ENCODE measurements at places on chromosomes 2 and 18.
A peak's percentile ranks its signal among the peaks of the same experiment; 100 is the strongest.

GRCh38 chr2:2747797-2748301, 416.8 kb upstream of the MYT1L start:
- DNase-seq = no peak

DNA sequence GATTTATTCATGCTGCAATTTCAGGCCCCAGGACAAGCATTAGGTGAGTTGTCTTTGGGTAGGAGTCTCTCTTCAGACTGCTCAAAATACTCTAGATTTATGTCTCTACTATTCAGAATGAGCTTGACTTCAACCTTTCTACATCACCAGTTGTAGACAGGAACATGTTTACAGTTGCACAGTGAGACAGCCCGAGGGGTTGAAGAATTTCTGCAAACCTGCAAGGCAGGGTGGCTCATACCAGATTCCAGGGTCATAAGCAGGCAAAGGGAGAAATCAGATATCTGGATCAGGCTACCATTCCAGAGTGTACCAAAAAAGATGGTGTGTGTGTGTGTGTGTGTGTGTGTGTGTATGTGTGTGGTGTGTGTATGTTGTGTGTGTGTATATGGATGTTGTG, 112.4 kb downstream of the SPP2 start:
- no peak for DNase-seq

DNA sequence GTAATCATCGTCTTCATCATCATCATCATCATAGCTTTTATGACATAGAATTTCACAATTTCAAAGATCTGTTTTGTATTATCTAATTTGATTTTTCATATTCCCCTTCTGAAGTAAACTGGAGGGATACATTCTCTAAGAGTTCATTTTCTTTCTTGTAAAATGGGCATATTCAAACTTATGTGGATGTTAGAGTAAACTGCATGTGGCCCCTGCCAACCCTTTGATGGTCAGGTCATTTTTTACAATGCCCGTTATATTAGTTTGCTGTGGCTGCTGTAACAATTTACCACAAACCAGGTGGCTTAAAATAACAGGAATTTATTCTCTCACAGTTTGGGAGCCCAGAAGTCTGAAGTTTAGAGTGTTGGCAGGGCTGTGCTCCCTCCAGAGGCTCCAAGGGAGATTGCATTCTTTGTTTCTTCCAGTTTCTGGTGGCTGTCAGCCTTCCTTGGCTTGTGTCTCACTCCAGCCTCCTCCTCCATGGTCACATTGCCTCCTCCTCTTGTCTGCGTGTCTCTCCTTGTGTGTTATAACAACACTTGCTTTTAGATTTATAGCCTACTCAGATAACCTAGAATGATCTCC, 127.5 kb upstream of the MMADHC start:
- DNase-seq = peak; percentile 11

DNA sequence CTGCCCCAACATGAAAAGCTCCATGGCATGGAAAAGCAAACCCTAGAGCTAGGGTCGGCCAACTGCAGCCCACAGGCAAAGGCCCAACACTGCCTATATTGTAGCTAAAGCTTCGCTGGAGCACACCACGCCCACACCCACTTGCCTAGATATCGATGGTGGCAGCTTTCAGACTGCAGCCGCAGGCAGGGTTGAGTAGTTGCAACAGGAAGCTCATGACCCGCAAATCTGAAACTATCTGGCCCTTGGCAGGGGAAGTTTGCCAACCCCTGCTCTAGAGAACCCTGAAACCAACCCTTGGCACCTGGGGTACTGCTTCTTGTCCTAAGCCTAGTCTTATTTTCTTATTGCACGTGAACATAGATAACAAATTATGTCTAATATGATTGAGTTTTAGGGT, 250.0 kb downstream of the SOX11 start:
- DNase-seq = peak; percentile 38

GRCh38 chr18:36450264-36450663, 152.8 kb downstream of the FHOD3 start:
- no peak for DNase-seq

DNA sequence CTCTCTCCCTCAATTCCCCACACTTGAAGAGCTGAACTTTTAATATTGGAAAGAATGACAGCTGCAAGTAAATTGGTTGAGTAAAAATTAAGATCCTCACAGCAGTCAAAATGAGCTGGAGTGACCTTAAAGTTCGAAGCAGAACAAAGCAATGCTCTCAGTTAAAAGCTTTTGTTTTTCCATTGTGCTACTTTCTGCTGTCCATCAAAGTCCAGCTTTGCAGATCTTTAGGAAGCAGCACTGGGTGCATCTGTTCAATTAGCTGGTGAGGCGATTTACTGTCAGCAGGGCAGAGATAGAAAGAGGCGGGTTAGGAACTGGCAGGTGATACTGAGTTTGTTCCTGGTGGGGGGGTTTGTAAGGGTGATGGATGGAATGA, 834.8 kb downstream of the CPS1 start:
- DNase-seq = no peak

DNA sequence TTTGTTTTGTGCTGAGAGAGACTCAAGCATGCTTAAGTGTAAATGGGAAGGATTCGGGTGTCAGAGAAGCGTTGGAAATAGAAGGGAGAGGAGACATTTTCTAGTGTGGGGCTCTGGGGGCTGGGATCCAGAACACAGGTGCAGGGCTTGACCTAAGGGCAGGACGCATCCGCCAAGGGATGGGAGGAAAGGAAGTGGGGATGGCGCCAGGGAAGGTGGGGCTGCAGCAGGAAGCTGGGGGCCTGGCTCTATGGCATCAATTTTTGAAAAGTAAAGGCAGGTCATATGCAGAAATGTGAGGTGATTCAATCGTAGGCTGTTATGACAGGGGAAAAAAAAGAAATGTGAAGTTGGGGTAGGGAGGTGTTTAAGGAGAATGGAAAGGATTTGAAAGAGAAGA, 143.2 kb upstream of the SERTAD2 start:
- DNase-seq = no peak

- no peak for DNase-seq
These were observed 36.0 kb upstream of the UBE2E3 start for GRCh38 chr2:180944372-180944771.

- DNase-seq = no peak
These were observed 120.4 kb downstream of the KLHL29 start for GRCh38 chr2:23505218-23505983.

DNA sequence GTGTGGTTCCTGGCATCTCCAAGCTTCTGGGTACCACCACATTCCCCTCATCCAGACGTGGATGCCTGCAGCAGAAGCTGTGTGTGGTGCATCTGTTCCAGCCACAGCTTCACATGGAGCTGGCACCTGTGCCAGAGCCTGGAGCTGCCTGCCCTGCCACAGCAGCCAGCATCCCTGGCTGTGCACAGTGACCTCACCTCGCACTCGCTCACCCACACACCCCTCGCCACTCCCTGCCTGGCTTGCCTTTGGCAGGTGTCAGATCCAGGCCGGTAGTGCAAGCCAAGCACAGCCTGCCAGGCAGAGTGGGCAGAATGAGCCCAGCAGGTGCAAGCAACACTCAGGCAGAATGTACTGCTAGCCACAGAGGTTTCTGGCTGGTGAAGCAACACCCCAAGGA, 59.9 kb upstream of the DYNC1I2 start:
- no peak for DNase-seq

- no peak for DNase-seq
These were observed 24.1 kb downstream of the CFLAR start for GRCh38 chr2:201139836-201140604.

DNA sequence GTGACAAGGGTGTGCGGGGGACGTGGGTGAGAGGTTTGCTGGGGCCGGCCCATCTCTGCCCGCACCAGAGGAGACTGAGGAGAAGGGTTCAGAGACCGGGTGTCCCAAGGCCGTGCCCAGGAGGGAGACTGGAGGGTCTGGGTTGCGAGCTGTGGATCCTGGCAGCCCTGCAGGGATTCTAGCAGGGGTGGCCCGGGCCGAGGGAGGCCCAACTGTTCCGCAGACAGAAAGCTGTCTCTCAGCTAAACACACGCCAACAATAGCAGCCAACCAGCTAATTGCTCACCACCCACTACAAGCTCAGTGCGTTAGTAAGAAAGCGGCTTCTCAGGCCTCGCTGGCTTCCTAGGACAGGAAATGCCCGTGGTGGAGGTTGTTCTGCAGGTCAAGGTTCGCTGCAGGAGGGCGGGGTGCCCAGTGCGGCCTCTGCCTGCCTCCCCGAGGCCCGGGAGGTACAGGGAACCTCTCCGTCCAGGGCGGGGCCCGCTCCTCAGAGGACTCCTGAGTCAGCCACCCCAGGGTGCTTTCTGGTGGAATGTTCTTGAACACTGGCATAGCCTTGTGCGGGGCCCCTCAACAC, 282.0 kb upstream of the PXDN start:
- no peak for DNase-seq

- DNase-seq = peak; percentile 50
These were observed 516.7 kb downstream of the NR4A2 start for GRCh38 chr2:155815851-155816250.

DNA sequence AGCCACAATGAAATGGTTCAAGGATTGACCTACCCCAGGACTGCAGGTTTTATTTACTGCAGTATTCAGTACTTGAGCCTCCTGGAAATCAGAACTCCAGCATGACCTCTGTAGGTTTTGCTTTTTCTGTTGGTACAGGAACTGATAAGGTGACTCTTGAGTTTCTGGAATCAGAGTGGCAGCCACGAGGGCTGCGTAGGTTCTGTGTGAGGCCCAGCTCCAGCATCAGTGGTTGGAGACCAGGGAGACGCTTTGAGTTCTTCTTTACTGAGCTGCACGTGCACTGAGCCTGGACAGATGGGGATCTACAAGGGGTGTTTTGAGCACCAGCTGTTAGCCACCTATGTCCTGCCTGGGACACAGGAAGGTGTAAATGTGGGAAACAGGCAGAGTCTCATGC, 222.7 kb upstream of the EPAS1 start:
- DNase-seq = no peak

DNA sequence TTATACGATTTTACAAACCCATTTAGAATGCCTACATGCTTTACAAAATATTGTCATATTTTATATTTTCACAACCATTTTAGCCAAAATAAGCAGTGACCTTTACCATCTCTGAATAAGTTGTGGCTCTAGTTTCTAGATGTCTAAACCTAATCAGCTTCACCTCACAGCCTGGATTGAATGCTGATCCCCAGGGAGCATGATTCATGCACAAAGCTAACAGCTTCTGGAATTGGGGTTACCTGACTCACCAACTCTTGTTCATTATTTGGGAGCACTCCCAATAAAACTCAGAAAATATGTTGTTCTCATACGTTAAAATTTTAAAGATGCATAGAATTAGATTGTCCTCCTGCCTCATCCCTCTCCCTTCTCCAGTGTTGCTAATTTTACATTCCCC, 611.7 kb upstream of the NETO1 start:
- DNase-seq = no peak

DNA sequence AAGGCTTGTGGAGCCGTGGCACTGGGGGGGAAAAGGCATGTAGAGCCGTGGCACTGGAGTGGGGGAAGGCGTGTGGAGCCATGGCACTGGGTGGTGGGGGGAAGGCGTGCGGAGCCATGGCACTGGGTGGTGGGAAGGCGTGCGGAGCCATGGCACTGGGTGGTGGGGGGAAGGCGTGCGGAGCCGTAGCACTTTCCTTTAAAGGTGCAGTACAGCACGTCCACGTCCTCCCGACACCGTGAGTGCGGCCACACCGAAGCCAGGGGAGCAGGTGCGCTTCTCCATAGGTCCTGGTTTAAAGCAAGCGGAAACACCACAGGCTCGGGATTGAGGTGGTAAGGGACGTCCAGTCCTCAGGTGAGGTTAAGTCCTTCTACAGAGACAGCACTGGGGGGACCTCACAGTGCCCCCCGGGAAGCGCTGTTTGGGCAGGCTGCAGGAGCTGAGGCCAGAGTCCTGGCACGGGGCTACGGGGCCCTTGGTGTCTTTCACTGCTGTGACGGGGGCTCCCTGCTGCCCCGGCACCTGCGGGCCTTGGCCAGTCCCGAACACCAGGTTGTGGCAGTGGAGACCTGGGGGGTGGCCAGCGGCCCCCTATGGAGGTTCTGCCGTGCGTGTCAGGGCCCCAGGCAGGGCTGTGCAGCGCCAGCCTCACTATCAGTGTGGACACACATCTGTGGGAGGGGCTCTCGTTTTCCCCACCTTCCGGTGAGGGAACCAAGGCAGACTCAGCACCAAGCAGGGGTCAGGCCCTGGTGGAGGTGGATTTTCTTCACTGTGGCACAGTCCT, 93.0 kb upstream of the CTDP1 start:
- peak; percentile 50 for DNase-seq

GRCh38 chr2:234496835-234497593, at the start of gene ARL4C:
ARL4C (minus strand) TSS chr2:234497081; CDS start chr2:234496586, 495 bp downstream.
- peak; percentile 47 for DNase-seq

DNA sequence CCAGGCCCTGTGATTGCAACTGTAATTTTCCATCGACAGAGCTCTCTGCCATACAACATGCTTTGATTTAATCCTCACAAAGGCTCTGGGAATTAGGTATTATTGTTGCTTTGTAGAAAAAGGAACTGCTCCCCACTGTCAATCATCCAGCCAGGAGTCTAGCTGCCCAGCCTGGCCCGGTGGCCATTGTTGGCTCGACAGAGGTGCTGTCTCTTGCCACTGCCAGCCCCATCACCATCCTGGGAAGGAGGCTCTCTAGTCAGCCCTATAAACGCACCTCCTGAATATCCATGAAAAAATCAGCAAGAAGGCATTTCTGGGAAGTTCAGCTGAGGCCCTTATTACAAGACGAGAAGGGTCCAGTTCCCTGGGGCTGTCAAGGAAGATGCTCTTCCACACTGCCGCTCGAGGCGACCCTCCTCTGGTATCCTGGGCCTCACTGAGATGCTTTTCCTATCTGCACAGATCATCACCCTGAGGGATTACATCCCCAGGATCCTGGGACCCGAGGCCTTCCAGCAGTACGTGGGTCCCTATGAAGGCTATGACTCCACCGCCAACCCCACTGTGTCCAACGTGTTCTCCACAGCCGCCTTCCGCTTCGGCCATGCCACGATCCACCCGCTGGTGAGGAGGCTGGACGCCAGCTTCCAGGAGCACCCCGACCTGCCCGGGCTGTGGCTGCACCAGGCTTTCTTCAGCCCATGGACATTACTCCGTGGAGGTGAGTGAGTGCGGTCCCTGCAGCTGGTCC, 71.0 kb downstream of the TPO start:
- DNase-seq = no peak

GRCh38 chr18:77262643-77263465, 13.2 kb downstream of the GALR1 start:
- DNase-seq = no peak

DNA sequence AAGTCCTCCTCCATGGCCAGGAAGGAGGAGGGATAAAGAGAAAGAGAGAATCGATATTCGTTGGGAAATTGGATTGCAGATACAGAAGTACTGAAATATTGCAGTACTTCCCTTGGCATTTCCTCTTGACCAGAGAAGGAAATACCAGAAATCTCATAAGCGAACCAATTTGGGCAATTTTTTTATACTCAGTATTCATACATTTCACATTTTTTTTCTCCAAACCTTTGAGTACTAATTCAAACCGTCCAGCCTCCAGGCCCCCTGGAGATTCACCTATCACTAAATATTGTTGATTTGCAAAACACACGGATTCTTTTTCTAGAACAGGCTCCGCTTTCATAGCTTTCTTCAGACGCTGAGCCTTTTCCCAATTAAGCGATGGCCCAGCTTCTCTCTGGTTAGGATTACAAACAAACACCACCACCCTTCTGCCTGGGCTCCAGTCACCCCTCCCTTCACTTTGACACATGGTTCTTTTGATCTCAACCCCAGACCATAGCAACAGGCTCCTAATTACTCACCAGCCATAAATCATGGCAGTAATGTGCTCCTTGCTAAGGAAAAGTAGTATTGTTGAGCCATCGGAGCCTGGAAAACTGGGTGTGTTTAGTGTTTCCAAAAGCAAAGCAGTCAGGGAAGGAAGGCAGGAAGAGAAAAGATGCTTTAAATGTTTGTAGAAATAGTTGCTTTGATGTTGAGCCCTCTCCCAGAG, 138.4 kb upstream of the CCDC68 start:
- DNase-seq = no peak

GRCh38 chr2:64323197-64323596, 130.8 kb upstream of the LGALSL start:
- DNase-seq = no peak

Data from hematopoietic multipotent progenitor cell treated with erythropoietin and hydrocortisone succinate and interleukin-3 and kit ligand, for 6 days (in vitro differentiated cells).